ENCODE measurements at places on chromosomes 4 and X.

DNA sequence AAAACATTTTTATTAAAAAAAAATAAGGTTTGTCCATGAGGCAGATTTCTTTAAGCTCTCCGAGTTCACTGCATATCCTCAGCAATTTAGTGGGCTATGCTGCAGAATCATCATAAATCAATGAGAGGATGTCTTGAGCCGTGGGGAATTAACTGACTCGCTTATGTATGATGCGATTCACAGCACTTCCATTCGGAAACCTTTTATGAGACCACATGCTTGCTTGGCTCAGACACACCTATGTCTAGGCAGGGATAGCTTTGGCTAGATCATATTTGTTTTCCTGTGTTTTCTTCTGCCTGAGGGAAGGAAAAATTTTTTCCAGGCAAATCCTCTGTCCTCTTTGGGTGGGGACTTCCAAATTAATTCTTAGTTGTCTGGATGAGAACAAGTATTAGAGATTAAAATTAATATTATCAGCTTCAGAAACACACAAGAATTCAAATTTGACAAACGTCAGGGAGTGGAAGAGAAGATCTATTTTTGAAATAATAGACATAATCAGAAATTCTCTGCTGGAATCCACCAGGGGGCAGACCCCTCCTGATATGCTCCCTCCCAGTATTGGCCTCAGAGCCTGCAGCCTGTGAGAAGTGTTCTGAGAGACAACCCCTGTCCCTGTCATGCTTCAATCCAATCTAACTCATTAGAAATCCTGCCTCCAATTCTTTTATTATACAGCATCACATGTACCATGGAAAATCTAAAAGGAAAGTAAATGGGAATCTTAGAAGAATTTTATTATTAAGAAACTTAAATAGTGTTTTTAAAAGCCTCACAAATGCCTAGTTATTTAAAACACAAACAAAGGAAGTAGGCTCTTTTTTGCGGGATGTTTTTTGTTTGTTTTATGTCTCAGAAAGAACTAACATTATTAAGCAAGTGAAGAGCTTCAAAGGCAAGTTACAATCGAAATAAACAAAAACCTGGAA is 345.1 kb upstream of the TACR3 start:
- DNase-seq = no peak

DNA sequence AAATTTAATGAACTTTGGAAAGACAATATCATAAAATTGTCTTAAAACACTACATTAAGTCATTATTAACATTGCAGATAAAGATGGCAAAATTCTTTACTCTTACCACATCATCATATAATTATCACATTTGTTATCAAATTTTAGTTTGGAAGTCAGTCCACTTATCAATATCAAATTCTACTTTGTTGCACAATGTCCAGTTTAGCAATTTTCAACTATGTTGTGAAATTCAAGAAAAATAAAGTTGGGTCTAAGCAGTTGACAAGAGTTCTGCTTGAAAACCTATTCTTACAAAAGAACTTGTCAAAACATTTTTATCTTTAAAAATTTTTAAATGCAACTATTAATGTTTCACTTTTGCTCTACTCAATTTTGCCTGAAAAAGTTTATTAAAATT is 44.7 kb upstream of the TET2 start:
- DNase-seq = no peak

DNA sequence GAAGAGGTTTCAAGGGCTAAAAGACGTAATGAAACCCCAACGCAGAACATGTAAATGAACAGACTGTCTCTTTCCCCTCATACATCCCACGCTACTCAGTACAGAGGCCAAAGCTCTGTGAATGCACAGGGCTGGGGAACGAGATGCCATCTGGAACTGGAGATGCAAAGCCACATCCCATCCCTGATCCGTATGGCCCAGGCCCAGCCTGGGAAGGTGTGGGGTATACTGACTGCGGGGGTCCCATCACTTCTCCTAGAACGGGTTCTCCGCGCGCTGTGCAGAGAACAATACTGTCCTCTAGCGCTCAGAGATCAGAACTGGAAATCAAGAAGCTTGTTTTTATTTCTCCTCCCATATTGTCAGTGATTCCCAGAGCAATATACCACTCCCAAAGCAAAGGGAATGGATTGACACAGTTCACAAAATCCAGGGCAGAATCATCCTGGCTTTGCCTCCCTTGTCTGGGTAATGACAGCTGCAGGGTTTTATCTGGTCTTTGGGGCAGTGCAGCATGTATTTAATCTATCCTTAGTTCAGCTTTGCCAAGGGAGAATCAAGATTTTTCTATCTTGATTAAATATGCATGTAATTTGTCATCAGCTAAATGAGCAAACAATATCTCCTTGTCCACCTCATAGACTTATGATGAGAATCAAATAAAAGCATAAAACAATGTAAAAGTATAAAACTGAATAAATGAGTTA is 47.3 kb upstream of the TLR3 start:
- DNase-seq = no peak

- no peak for DNase-seq
These were observed 68.2 kb downstream of the FUNDC1 start for GRCh38 chrX:44474410-44474809.

- no peak for DNase-seq
These were observed 563.3 kb upstream of the ZFP42 start for GRCh38 chr4:187432310-187432709.

DNA sequence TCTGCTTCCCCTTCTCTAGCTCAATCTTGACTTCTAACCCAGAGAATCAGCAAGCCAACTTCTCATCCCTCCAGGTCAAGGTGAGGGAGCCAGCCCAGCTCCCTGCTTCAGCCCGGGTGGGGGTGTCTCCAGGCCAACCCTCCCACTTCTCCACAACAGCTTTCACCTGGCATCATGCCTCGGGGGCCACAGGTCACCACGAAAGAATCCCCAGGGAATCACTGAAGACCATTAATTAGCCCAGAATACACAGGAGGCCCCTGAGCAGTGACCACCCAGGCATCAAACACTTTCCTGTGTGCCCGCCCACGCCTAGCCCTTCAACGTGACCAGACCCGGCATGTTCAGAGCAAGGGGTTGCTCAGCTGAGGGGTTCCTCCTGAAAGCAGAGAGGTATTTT is 646.7 kb downstream of the BCOR start:
- DNase-seq = no peak

GRCh38 chr4:77538574-77539157 is 67.0 kb upstream of the CXCL13 start:
- DNase-seq = no peak

GRCh38 chr4:89056953-89057398 is at the start of gene FAM13A:
FAM13A (minus strand) TSS chr4:89057185; CDS start chr4:89056964, 221 bp downstream.
- DNase-seq = no peak

DNA sequence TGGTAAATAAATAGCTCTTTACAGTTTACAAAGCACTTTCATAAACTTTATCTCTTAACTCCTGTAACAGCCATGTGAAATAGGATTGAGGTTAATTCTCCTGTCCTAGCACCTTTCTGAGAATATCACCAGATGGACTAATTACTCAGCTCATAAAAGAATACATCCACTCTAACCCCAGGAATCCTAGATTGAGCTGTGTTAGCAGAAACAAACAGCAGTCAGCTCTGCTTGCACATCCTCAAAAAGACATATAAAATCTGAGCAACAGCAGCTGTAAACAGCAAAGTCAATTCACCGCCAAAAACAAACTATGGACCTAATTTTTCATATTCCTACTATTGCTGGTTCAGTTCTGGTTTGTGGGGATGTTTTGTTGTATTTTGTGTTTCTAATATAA is 182.8 kb downstream of the QDPR start:
- no peak for DNase-seq

GRCh38 chrX:15812192-15812938 is 22.1 kb downstream of the ZRSR2 start:
- no peak for DNase-seq

GRCh38 chrX:153727123-153727931 is 2.7 kb downstream of the ABCD1 start:
- DNase-seq = no peak

All from stimulated activated CD4-positive, alpha-beta T cell treated with anti-CD3 and anti-CD28 coated beads, Interleukin-1b, Interleukin-23, amount 100 ng/mL, for 24 hours (primary cell).